ENCODE measurements at places on chromosomes 3 and 15.

- DNase-seq = no peak
Measured at GRCh38 chr15:50933341-50933740, 24.9 kb downstream of the AP4E1 start.

- no peak for DNase-seq
Measured at GRCh38 chr3:27488821-27489220, 4.6 kb upstream of the SLC4A7 start.

GRCh38 chr3:66138336-66139313 lies 82.2 kb upstream of the SLC25A26 start:
- peak; percentile 26 for DNase-seq

- no peak for DNase-seq
Measured at GRCh38 chr15:70303981-70304380, 206.3 kb upstream of the TLE3 start.

DNA sequence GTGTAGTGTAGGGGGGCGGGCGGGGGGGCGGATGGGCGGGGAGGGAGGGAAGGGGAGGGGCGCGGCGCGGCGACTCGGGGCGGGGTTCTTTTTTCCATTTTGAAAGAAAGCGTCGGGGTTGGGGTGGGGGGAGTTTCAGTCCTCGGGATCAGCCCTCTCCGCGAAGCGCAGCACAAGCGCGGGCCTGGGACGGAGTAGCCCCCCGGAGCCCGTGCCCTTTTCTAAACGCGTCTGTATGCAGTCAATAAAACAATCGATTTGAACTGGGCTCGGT lies 6.1 kb downstream of the ISLR2 start:
- DNase-seq = no peak
